Stimulated activated CD4-positive, alpha-beta T cell treated with anti-CD3 and anti-CD28 coated beads, Interleukin-1b, Interleukin-23, amount 100 ng/mL, for 24 hours (primary cell): ENCODE measurements at places on chromosomes 5 and 9.

DNA sequence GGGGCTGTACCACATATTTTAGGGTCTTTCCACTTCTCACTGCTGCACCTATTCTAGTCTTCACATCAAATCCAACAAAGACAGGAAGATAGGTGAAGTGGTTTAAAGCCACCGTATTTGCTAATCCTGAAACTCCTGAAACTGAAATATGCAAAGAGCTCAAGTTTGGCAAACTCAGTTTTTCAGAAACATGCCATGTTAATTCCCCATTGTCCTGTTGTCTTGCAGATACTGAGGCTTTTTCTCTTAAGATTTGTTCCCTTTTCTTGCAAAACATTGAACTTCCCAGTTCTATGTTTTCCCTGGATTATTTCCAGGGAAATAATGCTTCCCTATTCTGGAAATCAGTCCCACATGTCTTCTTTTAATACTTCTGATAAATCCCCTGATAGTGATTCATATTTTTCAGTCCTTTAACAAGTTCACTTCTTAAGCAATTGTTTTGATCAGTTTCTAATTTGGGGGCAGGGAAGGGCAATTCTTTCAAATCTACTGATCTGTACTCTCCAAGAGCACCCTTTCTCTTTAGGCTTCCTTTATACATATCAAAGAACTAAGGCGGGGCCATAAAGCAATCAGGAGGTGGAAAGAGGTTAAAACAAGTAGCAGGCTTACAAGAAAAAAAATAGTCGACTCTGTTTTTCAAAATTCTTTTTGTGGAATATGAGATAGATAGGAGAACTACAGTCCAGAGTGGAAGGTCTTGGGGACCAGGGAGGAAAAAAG lies 648.5 kb downstream of the BNC2 start:
- DNase-seq: no peak

DNA sequence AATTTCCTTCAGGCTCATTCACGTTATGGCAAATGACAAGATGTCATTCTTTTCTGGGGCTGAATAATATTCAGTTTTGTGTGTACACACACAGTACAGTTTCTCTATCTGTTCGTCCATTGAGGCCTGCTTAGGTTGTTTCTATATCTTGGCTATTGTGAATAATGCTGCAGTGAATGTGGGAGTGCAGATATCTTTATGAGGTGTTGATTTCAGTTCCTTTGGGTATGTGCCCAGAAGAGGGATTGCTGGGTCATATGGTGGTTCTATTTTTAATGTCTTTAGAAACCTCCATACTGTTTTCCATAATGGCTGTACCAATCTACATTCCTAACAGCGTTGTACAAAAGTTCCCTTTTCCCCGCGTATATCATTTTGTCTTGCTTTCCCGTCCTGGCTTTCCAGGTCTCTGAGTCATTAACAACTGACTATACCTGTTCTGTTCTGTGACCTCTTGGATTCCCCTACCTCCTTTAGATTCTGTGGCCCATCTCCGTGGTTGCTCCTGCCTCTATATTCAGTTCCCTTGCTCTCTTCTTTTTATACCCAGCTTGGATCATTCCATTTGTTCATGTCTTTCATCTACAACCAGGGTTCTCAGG lies 6.8 kb downstream of the SNX30 start:
- no peak for DNase-seq

DNA sequence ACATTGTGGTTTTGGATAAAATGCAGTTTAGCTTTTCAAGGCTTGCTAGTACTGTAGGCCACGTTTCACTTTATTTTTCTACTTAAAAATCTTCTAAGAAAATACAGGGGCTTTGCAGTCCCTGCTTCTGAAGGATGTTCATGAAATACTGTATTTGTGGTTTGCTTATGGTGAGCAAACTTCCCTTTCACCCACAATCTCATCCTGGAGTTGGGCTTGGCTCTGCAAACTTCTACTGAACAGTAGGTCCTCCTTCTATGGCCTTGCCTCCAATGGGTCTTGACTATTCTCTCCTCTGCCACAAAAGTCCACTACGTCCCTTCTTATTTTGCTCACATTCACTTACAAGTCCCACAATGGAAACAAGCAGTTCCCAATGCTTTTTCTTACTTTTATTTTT lies 502.7 kb upstream of the KLF4 start:
- no peak for DNase-seq

- no peak for DNase-seq
Measured at GRCh38 chr9:211557-211956, 3.1 kb upstream of the DOCK8 start.

DNA sequence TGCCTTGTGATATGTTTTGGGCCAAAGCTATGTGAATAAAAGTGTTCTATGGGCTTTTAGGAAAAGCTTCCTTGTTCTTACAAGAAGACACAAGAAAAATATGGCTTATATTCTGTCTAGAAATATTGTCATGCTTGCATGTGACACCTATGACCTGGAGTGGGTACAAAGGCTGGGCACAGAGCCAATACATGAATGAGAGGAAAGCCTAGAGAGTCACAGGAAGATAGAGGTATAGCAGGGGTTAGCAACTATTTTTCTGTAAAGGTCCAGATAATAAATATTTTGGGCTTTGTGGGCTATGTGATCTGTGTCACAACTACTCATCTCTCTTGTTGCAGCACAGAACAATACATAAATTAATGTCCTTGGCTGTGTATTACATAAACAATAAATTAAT lies 196.6 kb upstream of the CD180 start:
- DNase-seq: no peak

GRCh38 chr5:66864240-66864884 lies 268.2 kb downstream of the MAST4 start:
- DNase-seq: no peak

GRCh38 chr5:145408048-145408341 lies 427.1 kb downstream of the PRELID2 start:
- no peak for DNase-seq

DNA sequence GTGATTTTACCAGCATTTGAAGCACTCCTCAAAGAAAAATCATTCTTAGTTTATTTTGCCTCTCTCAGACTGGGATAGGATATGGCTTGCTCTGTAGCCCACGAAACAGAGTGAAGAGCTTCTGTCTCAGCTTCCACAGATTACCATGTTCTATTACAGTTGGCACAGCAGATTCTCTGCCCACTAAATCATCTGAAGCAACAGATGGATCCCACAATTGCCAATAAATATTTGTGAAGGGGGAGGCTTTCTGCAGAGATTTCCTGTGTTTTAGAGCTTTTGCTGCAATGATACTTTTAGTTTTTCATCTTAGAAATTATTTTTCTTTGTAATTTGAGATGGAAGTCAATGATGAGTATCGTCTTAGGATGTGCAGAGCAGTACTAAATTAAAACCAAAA lies 12.3 kb upstream of the MAP3K1 start:
- no peak for DNase-seq

DNA sequence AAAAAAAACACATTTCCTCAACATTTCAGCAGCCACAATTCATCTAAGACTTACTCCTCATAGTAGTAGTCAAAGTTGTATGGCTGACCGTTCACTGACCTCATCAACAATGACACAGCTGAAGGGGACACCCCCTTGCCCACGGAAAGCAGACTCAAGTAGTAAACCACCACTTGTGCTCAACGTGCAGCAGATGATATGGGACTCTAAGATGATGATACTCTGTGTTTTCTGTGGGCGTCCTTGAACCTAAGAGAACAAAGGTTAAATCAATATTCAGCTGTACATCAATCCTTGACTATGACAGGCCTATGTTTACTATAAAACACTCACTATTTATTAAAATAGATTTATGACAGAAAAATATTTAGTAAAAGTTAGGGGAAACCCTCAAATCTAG lies 71.6 kb downstream of the SETX start:
- DNase-seq: no peak

GRCh38 chr9:108897324-108898096 lies 35.4 kb downstream of the ACTL7A start:
- no peak for DNase-seq

- no peak for DNase-seq
Measured at GRCh38 chr5:155728857-155729683, 597.9 kb upstream of the SGCD start.

DNA sequence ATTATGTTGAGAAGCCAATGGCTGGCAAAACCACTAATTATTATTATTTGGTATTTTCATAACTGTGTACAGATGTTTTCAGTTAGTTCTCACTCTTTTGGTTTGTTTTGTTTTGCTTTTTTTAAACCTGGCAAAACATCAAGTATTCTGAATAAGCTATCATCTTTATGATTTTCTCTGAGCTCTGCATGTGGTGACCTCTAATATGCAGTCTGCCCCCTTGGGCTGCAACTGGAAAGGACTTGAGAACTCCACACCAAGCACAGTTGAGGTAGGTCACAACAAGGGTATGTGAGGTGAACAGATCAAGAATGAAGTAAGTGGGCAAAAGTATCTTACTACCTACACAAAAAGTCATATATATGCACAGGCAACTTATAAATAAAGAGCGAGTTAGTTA lies 202.2 kb downstream of the NFIB start:
- no peak for DNase-seq

DNA sequence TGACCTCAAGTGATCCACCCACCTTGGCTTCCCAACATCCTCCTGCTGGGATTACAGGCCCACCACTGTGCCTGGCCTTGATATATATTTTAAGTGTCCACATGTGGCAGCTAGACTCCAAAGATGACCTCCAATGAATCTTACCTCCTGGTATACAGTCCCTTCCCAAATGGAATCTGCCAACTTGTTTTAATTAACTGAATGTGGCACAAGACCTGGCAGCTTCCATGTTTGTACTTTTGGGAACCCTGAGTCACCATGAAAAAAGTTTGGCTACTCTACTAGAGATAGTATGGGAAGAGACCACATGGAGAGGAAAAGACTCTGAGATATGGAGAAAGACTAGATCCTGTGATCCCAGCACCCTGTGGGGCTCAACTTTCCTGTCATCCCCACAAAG lies 42.5 kb downstream of the CCL28 start:
- no peak for DNase-seq

DNA sequence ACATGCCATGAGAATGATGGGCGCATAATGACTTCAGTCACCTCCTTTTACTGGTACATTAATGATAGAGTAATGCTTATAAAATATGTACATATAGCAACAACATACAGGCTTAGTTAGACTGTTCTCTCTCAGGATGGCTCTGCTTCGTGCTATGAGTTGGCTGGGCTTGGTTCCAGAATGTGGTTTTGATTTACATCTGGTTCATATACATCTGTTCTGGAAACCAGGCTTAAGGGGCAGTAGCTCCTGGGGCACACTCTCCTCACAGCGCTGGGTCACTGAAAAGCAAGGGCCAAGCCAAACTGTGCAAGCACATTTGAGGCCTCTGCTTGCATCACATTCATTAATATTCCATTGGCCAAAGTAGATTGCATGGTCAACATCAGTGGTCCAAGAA lies 44.9 kb downstream of the PCSK1 start:
- no peak for DNase-seq

DNA sequence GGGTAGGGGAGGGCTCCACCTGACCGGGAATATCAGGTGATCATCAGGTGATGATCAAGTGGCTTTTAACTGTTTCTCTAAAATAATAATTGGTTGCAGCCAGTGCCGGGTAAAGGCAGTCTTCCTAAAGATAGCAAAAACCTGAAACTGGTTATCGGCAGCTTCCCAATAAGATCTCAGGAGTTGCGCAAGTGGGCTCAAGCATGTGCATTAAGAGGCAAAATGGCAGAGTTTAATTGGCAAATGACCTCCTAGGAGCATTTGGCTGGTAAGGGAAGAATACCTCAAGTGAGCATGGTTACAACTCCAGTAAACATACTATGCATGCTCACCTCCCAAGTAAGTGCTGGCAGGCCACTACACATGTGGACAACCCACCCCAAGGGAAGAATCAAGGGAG lies 4.2 kb downstream of the C1QTNF3 start:
- no peak for DNase-seq

DNA sequence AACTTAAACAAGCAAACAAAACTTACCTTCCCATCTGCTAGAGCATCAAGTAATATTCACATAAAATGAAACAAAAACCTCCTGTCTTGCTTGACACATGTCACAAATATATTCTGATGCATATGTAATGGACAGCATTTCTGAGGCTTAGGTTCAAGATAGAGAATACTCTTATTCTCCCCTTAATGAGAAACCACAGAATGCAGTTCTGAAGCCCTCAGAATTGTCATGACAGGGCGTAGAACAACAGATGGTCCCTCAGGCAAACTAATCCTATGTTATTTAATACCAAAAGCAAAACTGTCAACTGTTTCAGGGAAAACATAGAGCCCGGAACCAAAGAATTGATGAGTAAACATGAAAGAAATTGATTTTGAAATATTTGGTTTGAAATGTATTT lies 229.9 kb upstream of the RIOK2 start:
- no peak for DNase-seq

DNA sequence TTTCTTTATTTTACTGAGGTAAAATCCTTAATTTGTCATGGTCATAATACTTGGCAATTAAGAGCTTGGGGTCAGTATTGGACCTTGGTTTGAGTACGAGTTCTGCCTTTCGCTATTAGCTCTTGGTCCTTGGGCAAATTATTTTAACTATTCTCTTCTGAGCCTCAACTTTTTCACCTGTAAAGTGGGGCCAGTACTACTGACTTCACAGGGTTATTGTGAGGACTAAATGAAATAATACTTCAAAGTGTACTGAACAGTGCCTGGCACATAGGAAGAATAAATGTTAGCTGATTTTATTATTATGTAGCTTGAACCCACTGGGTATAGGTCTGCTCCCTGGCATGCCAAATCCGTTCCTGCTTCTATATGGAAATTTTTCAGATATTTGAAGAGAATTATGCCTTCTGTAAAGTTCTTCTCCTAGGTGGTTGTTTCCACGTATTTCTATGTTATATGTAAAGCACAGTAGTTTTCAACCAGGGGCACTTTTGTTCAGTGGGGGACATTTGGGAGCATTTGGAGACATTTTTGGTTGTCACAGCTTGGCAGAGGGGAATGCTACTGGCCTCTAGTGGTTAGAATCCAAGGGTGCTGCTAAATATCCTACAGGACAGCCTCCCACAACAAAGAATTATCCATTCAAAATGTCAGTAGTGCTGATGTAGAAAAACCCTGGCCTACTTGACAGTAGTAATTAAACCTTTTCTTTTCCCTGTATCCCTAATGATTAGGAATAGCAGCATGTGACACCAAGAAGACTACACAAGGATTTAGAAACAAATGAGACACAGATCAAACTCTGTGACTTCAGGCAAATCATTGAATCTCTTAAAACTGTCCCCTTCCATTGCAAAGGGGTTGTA lies 4.5 kb downstream of the RCL1 start:
- DNase-seq: no peak

DNA sequence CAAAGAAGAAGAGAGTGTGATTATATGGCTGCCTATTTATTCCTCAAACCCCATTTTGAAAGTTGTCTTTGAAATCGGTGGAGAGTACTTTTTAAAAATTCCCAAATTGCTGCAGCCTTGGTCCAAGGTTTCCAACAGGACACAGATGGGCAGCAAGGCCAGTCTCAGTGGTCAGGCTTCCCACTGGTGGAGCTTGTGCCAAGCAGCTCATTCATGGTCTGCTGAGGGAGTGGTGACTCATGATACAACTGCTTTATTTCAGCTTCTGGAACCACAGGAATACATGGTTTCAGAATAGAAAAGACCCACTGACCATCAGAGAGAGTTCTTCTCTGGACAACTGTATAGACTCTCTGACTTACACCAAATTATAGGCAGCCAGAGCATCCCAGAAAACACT lies 673.1 kb upstream of the KLF4 start:
- no peak for DNase-seq

- DNase-seq: no peak
Measured at GRCh38 chr5:150184990-150185912, 4.6 kb upstream of the SLC6A7 start.
